Metanephros (tissue), 2 donors: ENCODE measurements at places on chromosomes 1 and 21. TPM values are rescaled to one million over a fixed set of nuclear protein-coding genes. Genes with fewer than 3 reads are reported as not detected.

TMCO4 gene
- 23.2 TPM for total RNA-seq

IGFN1 gene
- 2.8 TPM for total RNA-seq

OVAAL gene
- not detected for total RNA-seq

B3GALT5 gene
- total RNA-seq: 1.9 TPM

OR2T2 gene
- total RNA-seq: 0.06 TPM

ITGB2 gene
- 39.2 TPM for total RNA-seq

RORC gene
- 10.2 TPM for total RNA-seq

CNKSR1 gene
- total RNA-seq: 7.6 TPM

MXRA8 gene
- 142 TPM for total RNA-seq

TRNP1 gene
- 4.4 TPM for total RNA-seq

S100A14 gene
- 5.7 TPM for total RNA-seq

LMX1A gene
- total RNA-seq: 0.12 TPM

IGSF21 gene
- total RNA-seq: 0.88 TPM

DMBX1 gene
- total RNA-seq: not detected

S100A7A gene
- not detected for total RNA-seq

GPR25 gene
- not detected for total RNA-seq

ARHGAP29 gene
- 83.4 TPM for total RNA-seq

MAB21L3 gene
- total RNA-seq: 3.8 TPM

RALGPS2 gene
- 42.4 TPM for total RNA-seq

ACKR1 gene
- total RNA-seq: 1.6 TPM

KRTAP20-2 gene
- total RNA-seq: not detected

SPRR2E gene
- total RNA-seq: not detected

LAMC1 gene
- total RNA-seq: 236 TPM

TEDDM1 gene
- not detected for total RNA-seq

PER3 gene
- total RNA-seq: 12.7 TPM

HAO2 gene
- total RNA-seq: 30.5 TPM

CD58 gene
- 19.6 TPM for total RNA-seq

IFFO2 gene
- 16.8 TPM for total RNA-seq

LCE3D gene
- not detected for total RNA-seq

KRTAP19-5 gene
- total RNA-seq: not detected
